ENCODE measurements at places on chromosomes 7 and 10.

DNA sequence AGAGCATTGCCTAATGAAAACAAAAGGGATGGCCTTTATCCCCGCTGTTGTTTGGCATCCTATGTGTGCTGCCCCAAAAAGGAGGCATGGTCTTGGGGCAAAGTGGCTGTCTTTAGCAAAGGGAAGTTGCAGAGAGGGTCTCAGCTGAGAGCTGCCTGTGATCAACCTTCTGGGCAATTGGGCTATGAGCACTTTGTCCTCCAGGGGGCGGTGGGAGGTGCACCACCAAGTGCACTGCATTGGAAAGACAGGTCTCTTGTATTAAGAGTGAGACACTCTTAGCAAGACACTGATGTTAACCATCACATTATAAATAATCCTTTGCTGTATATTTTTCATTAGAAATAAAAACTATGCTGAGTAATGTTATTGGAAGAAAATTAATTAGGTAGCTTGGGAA, 314.8 kb downstream of the POM121L12 start:
- no peak for DNase-seq

DNA sequence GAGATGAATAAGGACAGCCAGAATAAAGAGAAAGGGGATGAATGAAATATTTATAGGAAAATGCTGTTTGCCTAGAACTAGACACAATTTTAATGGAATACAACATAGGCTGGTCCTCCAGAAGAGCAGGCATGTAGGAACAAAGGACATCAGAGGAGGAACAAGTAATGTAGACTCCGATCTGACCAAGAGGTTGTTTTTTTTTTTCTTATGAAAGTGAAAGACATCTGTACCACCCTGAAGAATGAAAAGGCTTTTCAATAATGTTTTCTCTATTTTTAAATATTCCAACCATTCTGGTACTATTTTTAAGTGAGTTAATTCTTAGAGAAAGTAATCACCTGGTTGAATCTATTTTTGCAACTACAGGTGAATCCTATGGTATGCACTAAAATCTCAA, 136.9 kb upstream of the PTN start:
- DNase-seq, result no peak

DNA sequence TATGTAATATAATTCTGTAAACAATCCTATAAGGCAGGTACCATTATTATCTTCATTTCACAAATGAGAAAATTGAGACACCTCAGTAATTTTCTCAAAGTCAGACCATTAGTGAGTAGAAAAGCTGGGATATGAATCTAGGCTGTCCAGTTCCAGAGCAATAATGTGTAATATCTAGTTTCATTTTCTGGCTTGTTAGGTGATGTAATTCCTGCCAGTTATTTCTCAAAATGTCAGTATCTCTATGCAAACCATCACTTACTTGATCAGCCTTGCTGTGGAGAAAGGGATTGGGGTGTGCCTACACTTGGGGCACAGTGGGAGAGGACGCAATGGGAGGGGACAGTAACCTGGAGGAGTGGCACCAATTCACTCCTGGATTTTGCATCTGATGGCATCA, 157.5 kb downstream of the LYZL1 start:
- DNase-seq, result no peak

GRCh38 chr7:131955679-131956078, 399.3 kb upstream of the PODXL start:
- no peak for DNase-seq

GRCh38 chr7:30465046-30465810, 13.4 kb downstream of the NOD1 start:
- DNase-seq, result no peak

GRCh38 chr7:42456267-42456666, 219.3 kb upstream of the GLI3 start:
- no peak for DNase-seq

DNA sequence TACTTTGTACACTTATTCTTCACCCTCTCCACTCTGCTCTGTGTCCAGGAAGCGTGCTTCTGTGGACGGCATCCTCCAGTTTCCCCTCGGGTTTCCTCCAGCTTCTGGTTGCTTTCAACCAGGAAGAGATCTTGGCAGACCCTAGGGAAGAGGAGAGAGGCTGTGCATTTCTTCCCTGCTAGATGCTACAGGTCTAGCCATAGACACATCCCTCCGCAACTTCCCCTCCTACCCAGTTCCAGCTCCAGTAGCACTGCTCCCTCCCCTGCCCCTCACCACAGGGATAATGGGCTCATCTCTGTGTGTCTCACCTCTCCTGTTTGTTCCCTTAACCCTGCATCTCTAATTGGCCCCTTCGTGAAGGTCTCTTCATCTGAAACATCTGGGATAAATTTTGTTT, 16.3 kb downstream of the TLL2 start:
- DNase-seq, result no peak

GRCh38 chr10:100319707-100320402, 10.2 kb downstream of the PKD2L1 start:
- no peak for DNase-seq

GRCh38 chr10:13883636-13884444, 297.1 kb downstream of the PRPF18 start:
- no peak for DNase-seq

DNA sequence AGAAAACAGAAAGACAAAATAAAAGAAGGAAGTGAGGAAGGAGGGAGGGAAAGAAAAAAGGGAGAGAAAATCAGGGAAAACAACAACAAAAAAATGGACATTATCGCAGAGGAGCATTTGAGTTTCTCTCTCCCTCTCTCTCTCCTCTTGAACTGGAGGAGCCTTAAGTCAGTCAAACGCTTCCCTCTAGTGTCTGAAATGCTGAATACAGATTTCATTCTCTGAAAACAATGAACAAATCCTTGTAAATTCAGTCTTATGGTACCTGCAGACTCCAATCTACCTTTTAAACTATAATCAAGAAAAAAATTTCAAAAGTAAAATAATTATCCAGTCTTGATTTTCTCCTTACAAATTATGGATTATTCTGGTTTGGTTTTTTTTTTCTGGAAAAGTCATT, 89.2 kb upstream of the PFKP start:
- peak; percentile 32 for DNase-seq

- DNase-seq, result no peak
These were observed 257.3 kb upstream of the AKR1E2 start for GRCh38 chr10:4568731-4569130.

- no peak for DNase-seq
These were observed 24.1 kb upstream of the ABCA13 start for GRCh38 chr7:48147078-48147591.

DNA sequence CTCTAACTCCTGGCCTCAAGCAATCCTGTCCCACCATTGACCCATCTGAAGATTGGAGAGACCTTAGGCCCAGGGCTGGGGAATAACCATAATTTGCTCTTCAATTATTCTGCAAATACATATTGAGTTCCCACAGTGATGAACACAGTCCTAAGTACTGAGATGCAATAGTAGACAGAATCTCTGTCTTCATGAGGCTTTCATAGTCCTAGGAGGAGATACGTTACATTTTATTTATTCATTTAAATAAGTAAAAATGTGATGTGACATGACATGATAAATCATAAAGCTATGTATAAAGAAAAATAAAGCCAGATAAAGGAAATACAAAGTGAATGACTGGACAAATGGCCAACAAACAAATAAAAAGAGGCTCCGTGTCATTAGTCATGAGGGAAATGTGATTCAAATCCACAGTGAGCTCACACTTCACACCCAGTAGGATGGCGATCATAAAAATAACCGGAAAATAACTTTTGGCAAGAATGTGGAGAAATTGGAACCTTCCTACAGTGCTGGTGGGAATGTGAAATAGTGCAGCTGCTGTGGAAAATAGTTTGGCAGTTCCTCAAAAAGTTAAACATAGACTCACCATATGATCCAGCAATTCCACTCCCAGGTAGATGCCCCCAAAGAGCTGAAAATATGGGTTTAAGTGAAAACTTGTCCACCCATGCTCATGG, 52.1 kb upstream of the JCAD start:
- DNase-seq, result no peak

DNA sequence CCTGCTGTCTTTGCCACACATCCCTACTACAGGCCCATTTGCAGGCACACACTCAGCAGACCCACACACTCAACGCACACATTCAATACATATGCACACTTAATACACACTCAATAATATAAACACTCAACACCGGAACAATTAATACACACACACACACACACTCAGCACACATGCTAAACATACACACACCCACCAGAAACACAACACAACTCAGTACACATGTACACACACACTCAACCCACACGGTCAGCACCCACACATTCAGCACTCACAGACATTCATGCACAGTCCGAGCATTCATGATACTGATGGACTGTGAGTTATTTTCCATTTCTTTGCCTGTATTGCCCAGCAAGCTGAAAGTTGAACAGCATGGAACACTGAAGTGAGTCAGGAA, 35.4 kb upstream of the SMNDC1 start:
- no peak for DNase-seq

DNA sequence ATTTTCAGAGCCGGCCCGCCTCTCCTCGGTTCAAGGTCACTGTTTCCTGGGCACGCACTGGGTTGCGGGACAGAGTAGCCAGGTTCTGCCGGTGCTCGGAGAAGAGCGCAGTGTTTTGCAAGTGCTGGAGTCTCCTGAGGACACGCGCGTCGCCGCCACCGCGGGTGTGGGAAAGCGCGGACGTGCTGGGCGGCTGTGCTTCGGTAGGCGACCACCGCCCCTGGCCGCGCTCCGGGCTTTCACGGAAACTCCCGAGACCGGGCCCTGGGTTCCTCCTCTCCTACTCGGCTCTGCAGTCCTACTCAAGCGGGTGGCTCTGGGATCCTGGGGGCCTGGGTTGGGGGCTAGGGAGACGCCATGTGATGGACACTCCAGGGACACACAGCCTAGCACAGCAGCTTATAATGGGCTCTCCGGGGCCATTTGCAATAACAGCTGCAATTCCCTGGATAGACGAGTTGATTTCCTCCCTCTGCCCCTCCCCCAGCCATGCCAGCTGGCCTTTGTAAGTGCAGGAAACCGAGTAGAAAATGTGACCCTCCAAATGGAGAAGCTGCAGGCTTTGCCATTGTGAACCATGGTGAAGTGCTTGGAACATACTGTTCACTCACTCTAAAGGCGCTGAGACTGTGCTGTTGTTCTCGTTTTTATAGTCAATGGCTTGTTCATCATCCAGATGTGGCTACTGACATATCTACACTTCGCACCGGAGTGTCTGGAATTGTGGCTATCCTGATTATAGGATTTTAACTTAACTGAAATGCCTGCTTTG, 2.1 kb downstream of the FRAT1 start:
- no peak for DNase-seq

- no peak for DNase-seq
These were observed 16.5 kb downstream of the AP5Z1 start for GRCh38 chr7:4791738-4792536.

GRCh38 chr10:73759512-73760115, 15.4 kb downstream of the SEC24C start:
- no peak for DNase-seq

GRCh38 chr7:94380264-94380663, 14.4 kb upstream of the COL1A2 start:
- DNase-seq, result no peak

DNA sequence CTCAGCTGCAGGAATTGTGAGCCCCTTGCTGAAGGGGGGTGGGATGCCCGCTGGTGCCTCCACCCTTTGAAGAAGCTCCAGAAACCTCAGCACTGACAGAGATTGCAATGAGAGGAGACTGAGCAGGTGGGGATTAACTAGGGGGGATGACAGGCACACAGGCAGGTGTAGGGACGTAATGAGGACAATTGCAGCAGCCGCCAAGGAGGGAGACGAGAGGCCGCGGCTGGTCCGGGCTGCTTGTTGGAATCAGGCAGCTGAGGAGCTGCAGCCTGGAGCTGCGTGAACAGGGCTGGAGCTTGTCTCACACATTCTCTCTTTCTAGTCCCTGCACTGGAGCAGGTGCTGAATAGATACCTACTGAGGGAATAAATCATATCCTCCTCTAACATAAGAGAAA, 122.0 kb upstream of the TCERG1L start:
- no peak for DNase-seq

GRCh38 chr10:5514226-5514850, 10.4 kb upstream of the CALML3 start:
- DNase-seq, result no peak

DNA sequence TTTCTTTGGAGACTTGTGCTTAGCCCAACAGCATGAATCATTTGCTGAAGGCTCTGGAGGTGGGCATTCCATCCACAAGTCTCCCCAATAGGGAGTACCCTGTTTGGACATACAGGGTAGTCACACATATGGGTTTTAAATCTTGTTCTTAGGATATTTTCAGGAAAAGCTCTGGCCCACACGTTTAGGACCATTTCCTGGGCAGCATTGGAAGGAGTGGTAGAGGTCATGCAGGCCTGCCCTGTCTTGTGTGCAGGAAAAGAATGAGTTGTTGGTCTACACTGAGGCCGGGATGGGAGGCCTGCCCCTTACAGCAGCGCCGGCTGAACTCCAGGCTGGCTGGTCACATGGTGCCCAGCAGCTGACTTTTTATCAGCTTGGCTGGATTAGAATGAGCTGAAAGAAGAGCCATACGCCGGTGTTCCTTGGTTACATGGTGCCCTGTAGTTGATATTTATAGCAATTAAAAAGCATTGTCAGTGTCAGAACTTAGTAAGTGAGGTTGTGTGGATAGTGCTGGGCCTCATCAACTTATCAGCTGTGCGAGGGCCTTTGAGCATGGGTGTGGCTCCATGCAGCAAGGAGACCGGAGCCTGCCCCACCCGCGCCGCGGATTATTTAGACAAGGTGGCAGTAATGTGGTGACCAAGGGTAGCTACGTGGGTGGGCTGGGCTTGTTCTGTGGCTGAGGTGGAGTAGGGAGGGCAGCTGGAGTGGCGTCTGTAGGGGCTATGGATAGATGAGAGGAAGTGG, 28.6 kb downstream of the OGDH start:
- DNase-seq, result no peak

DNA sequence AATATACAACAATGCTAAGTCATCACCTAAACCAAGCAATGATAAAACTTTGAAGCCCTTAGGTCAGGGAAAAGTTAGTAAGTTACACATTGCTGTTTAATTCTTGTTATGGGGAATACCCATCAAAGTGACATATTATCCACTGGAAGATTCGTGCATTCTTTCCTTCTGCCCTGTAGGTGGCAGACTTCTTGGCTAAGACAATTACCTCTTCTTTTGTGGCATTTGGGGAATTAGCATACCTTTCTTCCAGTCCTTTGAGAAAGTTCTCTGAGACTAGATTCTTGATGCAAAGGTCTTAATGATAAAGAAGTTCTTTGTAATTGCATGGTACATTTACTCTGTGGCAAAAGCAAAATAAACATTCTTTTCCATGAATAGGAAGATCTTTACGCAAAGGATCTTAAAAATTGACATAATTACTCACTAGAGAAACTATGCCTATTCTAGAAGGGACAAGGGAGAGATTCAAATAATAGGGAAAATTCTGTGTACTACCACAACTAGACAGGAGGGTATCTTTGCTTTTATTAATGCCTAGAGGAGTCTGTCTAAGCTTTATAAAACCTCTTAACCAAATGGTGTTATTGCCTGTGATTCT, 395.9 kb downstream of the GRM8 start:
- no peak for DNase-seq

DNA sequence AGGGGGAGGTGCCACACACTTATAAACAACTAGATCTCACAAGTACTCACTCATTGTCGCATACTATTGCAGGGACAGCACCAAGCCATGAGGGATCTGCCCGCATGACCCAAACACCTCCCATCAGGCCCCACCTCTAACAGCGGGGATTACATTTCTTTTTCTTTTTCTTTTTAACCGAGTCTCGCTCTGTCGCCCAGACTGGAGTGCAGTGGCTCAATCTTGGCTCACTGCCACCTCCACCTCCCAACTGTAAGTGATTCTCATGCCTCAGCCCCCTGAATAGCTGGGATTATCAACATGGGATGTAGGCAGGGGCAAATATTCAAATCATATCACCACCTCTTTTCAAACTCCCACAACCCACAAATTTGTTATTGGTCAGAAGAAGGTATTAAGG, 76.7 kb downstream of the SKAP2 start:
- DNase-seq, result no peak

GRCh38 chr10:49767752-49768151, 5.6 kb upstream of the OGDHL start:
- DNase-seq, result no peak
